ENCODE measurements at places on chromosomes 6 and 20.

DNA sequence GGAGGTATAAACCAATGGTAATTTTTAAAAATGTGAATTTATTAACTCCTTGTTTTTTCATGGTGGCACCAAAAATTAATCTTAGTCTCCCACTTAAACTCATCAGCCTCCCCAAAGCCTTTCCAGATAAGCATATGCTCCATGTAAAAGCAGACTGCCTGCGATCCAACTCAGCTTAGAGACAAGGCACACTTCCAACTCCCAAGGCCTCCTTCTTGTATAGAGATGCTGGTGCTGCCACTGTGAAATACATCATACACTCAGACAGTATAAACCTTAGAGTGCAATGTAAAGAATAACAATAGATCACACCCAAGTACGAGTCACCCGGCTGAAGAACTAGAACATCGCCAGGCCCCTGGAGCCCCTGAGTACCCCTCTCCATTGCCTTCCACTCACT, 2.0 kb downstream of the ANKRD6 start:
- no peak for DNase-seq

GRCh38 chr20:63283397-63284082, 9.4 kb upstream of the COL20A1 start:
- no peak for DNase-seq

- DNase-seq: no peak
Measured at GRCh38 chr6:27238010-27238983, 9.2 kb upstream of the PRSS16 start.

- DNase-seq: no peak
Measured at GRCh38 chr20:63782051-63782471, 42.5 kb downstream of the SLC2A4RG start.

DNA sequence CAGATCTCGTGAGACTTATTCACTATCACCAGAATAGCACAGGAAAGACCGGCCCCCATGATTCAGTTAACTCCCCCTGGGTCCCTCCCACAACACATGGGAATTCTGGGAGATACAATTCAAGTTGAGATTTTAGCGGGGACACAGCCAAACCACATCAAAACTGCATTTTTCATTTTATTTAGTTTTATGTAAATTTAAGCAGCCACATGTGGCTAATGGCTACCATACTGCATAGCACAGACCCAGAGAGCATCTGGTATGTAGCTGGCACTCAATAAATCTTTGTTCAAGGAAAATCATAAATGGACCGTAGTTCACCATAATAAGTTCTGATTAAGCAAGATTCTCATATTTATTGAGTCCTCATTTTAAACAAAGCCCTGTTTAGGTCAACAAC, 15.3 kb downstream of the GFOD1 start:
- DNase-seq: no peak

- no peak for DNase-seq
Measured at GRCh38 chr6:146593986-146594385, 4.8 kb upstream of the ADGB start.

DNA sequence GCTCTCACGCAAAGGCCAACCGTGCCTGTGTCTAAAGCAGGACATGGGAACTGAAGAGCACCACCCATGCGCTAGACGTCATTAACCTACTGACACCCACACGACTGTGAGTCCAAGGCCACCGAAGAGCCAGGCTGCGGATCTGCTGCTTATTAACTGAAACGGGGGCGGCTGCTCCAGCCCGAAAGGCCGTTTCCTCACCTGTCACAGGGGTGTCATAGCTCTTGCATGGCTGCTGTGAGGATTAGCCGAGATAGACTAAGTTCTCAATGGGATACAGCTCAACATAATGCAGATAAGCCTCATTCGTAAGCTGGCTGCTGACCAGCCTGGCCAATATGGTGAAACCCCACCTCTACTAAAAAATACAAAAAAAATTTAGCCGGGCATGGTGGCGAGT, 26.7 kb downstream of the OVOL2 start:
- DNase-seq: no peak

GRCh38 chr20:59945731-59946130, 5.5 kb downstream of the FAM217B start:
- no peak for DNase-seq

DNA sequence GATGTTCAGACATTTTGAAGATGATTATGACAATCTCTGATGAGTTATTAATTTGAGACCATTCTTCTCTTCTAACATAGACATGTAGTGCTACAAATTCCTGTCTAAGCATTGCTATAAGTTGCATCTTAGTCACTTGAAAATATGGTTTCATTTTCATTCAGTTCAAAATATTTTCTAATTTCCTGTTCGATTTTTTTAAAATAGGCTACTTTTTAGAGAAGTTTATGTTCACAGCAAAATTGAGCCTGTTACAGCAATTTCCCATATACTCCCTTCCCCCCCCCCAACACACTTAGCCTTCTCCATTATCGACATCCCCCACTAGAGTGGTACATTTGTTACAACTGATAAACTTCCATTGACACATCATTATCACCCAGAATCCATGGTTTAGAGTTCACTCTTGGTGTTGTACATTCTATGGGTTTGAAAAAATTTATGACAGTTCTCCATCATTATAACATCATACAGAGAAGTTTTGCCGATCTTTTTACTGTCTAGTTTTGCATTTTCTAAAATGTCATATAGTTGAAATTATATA, 31.2 kb downstream of the PLAGL1 start:
- no peak for DNase-seq

- DNase-seq: no peak
Measured at GRCh38 chr6:39387785-39388184, 65.3 kb upstream of the KCNK16 start.

DNA sequence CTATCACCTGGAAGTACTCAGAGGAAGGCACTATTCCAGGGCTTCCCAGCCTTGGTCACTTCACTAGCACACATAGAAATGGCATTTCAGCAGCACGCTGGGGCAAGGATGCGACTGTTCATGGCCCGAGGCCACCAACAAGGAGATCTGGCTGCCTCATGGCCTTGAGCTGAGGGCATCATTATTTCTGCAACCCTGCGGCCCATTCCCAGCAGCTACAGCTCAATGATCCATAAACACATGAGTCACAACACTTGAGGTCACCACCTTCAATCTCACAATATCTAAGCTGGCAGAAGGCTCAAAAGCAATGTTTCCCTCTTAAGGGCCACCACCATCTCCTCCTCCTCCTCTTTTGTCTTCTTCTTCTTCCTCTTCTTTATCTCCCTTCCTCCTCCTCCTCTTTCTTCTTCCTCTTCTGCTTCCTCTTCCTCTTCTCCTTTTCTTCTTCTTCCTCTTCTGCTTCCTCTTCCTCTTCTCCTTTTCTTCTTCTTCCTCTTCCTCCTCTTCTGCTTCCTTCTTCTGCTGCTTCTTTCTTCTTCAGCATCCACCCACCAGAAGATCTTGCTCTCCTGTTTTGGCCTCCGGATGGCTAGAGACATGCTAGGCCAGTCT, 382.9 kb upstream of the CNR1 start:
- no peak for DNase-seq

- DNase-seq: no peak
Measured at GRCh38 chr20:51337126-51337805, 205.3 kb downstream of the NFATC2 start.

- DNase-seq: no peak
Measured at GRCh38 chr6:37906121-37906520, 86.6 kb downstream of the ZFAND3 start.

Data from NCI-H187 treated with DMSO at 0.1 percent for 48 hours (cell line).